ENCODE measurements at places on chromosomes 1 and 21.
A peak's percentile ranks its signal among the peaks of the same experiment; 100 is the strongest.

- no peak for DNase-seq
These were observed 25.0 kb downstream of the CD244 start for GRCh38 chr1:160837558-160838205.

GRCh38 chr1:21115098-21115760, 61.5 kb downstream of the EIF4G3 start:
- DNase-seq: no peak

GRCh38 chr1:54024358-54024757, 6.4 kb upstream of the LDLRAD1 start:
- DNase-seq: no peak

DNA sequence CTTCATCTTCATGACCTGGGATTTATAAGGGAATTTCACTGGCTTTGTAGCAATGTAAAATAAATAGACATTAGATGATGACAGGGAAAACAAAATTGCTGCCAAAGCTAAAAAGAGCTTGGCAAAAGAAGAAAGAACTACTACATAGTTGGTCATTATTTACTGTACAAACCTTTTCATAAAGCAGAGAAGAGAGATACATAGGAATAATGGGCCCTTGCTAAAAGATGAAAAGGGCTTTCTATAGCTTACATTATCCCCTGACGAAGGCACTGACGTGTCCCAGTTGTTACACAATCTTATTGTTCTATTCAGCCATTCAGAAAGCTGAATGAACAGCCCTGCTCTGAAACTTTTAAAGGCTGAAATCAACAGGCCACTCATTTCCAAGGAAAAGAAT, 57.1 kb downstream of the ZC3H11B start:
- no peak for DNase-seq

- peak; percentile 45 for DNase-seq
These were observed 11.4 kb downstream of the DOCK7 start for GRCh38 chr1:62676611-62677356.

GRCh38 chr1:14922942-14923726, 230.4 kb upstream of the TMEM51 start:
- no peak for DNase-seq

GRCh38 chr1:81978945-81979344, 178.2 kb downstream of the ADGRL2 start:
- no peak for DNase-seq

DNA sequence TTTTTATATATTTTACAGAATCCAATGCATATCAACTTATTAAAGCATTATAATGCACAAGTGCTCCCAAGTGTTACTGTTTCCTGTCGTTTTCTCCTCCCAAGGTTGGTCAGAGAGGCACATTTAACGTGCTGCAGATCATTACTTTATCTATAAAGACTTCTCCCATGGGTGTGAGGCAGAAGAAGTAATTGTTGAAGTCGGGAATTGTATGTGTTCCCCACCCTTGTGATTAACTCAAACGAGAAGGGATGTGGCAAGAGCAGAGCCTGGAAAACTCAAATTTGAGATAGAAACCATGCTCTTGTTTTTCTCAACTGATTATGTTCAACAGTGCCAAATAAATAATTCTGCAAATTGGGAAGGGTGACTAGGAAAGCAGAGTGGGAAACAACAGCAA, 412.5 kb upstream of the ADAMTS5 start:
- DNase-seq: no peak

GRCh38 chr1:20847611-20848080, 60.5 kb upstream of the HP1BP3 start:
- no peak for DNase-seq

- DNase-seq: no peak
These were observed 3.4 kb downstream of the PIAS3 start for GRCh38 chr1:145855426-145855948.

DNA sequence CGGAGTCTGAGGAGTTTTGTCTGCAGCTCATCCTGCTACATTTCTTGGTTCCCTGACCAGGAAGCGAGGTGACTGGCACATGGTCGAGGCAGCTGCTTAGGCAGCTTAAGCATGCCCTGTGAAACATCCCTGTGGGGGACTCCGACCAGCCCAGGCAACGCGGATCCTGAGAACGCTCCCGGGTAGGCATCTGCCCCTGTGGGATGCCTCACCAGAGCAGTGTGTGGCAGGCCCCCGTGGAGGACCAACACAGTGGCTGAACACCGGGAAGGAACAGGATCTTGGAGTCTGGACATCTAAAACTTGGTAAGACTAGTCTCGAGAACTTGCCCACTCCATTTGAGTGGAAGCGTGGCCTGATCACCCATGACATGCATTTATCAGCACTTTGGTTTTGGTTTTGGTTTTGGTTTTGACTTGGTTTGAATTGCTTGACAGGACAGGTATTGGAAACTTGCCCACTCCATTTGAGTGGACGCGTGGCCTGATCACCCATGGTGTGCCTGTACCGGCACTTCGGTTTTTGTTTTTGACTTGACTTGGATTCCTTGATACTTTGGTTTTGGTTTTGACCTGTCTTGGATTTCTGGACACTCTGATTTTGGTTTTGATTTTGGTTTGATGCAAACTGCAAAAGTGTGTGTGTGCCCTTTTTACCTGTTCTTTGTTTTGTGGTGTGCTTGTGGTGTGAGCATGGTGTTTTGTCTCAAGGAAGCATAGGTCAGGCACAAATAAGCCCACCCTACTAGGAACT, 12.2 kb upstream of the NEK2 start:
- DNase-seq: no peak

Measured in GM03348 (cell line).